ENCODE measurements at places on chromosomes 1 and 21.

- peak; percentile 39 for DNase-seq
These were observed 667 bp downstream of the TMEM50B start for GRCh38 chr21:33478935-33479678.

- DNase-seq = no peak
These were observed 273.8 kb upstream of the USP25 start for GRCh38 chr21:15455819-15456462.

DNA sequence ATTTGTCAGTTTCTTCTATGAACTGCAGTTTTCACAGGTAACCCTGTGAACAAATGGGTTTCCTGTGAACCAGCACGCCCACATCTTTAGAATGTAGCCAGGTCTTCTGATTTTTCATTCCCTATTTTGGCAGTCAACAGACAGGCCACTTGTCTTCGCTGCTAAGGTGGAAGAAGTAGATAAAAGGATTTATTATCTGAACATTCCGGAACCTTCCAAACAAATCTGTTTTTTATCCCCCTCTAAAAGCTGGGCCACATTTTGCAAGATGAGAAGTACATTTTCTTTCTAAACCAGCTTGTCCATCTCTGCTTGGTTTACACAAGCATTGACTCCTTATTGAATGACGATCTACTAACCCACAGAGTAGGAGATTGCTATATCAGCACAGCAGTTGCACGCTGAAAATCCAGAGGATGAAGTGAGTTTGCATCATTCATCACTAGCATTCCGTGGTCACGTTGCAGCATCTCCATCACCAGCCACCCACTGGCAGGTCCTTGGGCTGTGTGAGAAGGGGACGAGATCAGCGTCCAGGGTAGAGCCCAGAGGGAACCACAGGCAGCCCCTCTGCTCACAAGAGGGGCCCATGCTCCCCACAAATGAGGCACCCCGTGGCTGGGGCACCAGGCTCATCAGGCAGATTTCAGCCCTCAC lies 83.5 kb downstream of the TOMM20 start:
- DNase-seq = no peak

- DNase-seq = no peak
These were observed 25.2 kb downstream of the NKAIN1 start for GRCh38 chr1:31214316-31215064.

- no peak for DNase-seq
These were observed 48.1 kb downstream of the TENT5C start for GRCh38 chr1:117653732-117654492.

GRCh38 chr1:43770111-43770510 lies 62.8 kb downstream of the ST3GAL3 start:
- DNase-seq = no peak

DNA sequence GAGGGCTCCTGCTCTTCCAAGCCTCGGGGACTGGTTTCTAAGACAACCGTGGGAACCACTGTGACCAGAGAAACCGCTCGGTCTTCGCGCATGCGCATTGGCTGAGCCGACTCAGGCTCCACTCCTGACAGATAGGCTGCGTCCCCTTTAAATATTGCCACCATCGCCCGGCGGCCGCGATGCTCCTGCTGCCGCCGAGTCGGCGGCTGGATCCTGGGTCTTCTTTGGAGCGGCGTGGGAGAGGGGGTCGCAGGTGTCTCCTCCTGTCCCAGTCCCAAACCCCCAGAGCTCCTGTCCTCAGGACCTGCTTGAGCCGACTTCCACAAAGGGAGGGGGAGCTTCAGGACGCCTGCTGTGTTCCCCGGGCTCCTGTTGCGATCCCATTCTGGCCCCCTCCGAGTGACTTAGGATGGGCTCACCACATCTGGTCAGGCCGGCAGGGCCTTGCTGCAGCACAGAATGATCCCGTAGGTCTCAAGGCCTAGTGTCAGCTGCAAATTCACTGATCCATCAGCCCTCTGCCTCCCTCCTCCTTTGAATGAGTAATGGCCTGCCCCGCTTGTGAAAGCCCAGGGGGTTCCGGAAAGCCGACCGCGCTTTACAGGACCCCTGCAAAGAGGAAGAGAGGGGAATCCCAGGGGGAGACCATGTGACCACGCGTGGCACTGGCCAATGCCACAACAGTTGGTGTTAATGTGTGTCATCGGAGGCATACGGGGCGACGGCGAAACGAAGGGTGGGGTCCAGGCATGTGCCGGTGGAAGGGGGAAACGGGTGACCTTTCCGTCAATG lies 683.2 kb upstream of the TPTE start:
- no peak for DNase-seq

GRCh38 chr1:215226757-215227156 lies 144.2 kb downstream of the KCNK2 start:
- DNase-seq = no peak

GRCh38 chr1:32897082-32898049 lies 3.8 kb downstream of the TMEM54 start:
- no peak for DNase-seq

DNA sequence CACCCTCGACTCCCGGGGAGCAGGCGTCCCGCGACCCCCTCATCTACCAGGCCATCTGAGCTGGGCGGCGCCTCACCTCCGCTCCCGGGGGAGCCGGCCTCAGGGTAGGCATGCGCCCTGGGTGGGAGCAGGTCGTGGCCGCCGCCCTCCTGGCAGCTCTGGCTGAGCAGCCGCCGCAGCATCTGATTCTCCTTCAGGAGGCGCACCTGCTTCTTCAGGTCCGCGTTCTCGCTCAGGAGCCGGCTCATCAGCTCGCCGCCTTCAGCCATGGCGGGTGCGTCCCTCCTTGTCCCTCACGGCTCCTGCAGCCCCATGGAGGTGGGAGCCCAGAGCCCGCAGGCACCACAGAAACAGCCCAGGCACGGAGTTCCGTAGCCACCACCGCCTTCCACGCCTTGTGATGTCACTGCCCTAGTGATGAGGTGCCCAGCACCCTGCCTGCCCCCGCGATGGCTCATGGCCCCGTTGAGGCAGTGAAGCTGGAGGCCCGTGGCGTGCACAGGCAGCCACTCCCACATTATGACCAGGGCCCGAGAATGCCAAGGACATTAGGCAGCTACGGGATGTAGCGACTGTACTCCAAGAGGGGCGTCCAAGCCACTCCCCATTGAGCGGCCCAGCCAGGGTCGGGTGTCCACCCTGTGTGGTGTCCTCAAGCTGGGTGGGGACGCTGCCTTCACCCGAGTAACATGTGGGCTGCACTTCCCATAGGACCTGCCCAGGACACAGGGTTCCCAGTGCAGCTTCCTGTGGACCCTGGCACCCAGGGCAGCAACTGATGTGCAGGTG lies 1.5 kb downstream of the SPATC1L start:
- DNase-seq = no peak

DNA sequence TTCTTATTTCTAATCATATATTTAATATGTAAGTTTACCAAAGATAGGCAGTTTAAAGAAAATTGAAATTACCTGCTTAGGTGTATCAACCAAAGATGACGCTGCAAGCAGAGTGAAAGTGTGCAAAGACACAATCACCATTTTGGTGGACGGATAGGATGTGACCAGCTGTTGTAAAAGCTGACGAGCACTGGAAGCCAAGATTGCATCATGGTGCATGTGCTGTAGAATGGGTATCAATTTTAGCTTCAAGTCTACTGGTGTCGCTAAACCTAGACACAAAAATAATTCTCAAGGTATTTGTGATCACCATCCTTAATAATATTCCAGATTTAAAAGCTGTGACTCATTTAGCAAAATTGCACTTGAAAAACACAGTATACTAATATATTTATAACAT lies 28.2 kb downstream of the INTS7 start:
- no peak for DNase-seq

DNA sequence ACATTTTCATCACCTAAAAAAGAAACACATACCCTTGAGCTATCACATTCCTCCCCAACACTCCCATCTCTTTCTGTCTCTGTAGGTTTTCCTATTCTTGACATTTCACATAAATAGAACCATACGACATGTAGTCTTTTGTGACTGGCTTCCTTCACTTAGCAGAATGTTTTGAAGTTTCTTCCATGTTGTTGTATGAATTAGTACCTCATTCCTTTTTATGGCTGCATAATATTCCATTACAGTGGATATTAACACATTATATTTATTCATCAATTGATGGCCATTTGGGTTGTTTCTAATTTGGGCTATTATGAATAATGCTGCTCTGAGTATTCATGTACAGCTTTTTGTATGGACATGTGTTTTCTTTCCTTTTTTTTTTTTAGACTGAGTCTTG lies 11.8 kb downstream of the WDTC1 start:
- no peak for DNase-seq

DNA sequence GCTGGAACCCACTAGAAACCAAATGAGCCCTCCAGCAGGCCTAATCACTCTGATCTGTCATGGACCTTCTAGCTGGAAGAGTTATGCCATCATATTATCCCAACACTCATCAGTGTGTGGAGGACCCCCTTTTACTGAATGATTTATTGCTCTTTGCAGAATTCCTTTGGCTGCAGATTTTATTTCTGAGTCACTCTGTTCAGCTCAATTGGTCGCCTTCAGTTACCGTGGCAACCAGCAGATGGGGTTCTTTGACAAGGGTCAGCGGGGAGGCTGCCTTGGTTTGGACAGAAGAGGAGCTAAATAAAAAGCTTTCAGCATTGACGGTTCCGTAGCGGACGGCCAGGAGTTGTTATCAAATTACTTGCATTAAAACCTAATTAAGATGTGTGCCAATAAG lies 220.1 kb downstream of the SDCCAG8 start:
- no peak for DNase-seq

- no peak for DNase-seq
These were observed 79.4 kb downstream of the SPATA46 start for GRCh38 chr1:162297208-162297607.

DNA sequence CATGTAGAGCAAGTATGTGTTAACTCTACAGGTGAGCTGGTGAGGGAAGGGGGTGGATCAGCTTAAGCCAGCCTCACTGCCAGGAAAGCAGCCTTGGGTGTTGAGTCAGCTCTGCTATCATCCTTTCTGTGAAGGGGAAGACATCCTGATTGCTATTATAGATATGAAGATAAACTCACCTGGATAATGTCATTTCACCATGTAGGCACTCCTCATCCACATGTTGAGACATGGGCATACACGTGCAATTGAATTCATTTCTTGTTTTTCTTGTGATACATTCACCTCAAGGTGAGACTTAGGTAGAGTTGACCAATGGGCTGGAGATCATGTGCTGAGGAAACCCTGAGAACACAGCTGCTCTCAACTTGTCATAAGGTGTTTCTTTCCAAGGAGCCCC lies 136.9 kb downstream of the CACNA1E start:
- no peak for DNase-seq

DNA sequence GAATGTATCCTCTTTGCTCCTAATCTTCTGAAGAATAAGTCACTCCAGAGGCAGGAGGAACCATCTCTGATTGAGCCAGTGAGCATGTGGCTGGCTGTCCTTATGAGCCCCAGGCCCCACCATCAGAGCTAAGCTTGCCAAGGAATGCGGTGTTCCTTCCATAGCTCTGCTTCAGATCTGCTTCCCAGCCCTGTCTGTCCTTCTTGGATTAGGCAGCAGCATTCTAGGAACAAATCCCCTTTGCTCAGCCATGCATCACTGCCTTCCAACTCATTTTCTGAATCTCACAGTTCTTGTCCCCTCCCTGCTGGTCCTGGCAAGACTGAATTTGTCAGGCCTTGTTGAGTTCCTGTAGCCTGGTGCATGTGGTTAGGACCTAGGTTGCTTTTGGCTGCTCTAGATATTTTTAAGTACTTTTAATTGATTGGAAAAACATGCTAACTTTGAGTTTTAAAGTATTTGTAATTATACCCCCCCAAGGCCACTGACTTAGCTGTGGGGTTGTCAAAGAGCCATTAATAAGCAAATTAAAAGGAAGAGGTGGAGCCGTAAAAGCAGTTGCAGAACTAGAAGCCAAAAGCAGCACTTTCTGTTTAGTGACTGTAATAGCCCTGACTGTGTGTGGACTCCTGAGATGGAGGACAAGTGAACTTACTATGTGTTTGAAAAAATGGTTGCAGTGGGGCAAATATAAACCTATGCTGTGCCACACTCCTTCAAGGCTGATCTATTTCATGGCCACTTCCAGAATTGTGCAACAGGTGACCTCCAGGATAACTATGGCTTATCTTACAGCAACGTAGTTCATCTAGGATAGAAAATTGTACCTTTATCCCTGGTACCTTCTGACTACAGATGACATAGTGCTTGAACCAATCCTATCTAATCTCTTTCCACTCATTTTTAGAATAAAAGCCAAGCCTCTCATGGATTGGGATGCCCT lies 61.3 kb upstream of the BACH1 start:
- DNase-seq = no peak

GRCh38 chr1:34406833-34407539 lies 230.3 kb downstream of the C1orf94 start:
- no peak for DNase-seq

GRCh38 chr1:212500983-212501382 lies 68.3 kb downstream of the NENF start:
- no peak for DNase-seq

- no peak for DNase-seq
These were observed 11.6 kb upstream of the BARHL2 start for GRCh38 chr1:90728502-90729287.

DNA sequence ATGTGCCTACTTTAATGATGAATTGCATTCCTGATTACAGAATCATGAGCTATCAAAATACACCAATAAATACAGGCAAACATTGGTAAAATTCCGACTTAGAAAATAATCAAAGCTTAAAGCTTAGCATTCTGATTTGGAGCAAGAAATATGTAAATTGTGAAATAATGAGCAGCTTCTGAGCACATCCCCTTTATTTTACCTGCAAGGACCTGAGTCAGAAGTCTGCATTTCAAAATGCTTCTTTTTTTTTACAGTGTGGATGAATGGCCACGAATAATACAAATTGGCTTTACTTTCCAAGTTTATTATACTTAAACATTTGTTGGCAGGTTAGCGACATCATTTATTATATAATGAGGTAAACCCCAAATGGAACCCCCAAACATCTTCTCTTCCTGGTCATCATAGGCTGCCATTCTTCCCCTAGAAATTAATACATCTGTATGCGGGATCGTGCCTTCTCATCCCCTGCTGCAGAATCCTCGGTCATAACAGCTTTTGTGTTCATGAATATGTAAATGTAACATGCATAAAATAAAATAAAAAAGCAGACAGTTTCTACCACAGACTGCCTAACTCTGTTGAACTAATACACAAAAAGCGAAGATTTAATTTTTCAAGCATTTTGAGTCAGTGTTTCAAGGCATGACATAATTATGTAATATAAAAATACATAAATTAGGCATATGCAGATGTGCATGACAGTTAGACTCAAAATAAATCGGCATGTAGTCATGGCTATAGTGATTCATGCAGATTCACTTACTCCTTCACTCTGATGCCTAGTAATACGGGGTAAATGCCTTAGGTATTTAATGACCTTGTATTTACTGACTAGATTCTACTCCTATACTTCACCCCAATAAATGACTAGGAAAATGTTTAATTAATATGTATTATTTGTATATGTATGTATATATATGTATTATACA lies 339.7 kb downstream of the USP25 start:
- DNase-seq = no peak

DNA sequence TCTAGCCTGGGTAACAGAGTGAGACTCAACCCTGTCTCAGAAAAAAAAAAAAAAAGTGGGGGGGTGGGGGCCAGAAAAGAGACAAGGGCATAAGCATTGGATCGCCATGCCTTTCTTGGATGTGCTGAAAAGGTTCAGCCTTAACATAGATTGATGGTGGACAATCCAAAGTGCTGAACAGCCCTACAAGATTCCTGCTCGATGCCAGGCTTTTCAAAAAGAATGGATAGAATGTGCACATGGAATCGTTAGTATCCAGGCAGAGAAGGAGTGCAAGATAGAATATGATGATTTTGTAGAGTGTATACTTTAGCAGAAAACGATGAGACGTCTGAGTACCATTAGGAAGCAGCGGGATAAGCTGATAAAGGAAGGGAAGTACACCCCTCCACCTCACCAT lies 10.9 kb upstream of the COA7 start:
- no peak for DNase-seq

All from hypothalamus (tissue), 51 donors.